ENCODE measurements at places on chromosomes 2 and 18. TPM values are rescaled to one million over a fixed set of nuclear protein-coding genes. Genes with fewer than 3 reads are reported as not detected.

STRN gene
- total RNA-seq = 23.2 TPM

LYG1 gene
- not detected for total RNA-seq

SRSF7 gene
- total RNA-seq = 103 TPM

GPBAR1 gene
- total RNA-seq = 0.10 TPM

ICA1L gene
- 2.0 TPM for total RNA-seq

DLGAP1 gene
- 0.10 TPM for total RNA-seq

SP5 gene
- under 0.01 TPM for total RNA-seq

ASPRV1 gene
- 0.33 TPM for total RNA-seq

ABCB6 gene
- 18.9 TPM for total RNA-seq

ANO7 gene
- total RNA-seq = 1.6 TPM

C1QL2 gene
- total RNA-seq = not detected

EML6 gene
- total RNA-seq = 0.65 TPM

All from vein endothelial cell (primary cell).